ENCODE measurements at places on chromosomes 11 and 22.

- peak; percentile 24 for DNase-seq
Observed at GRCh38 chr11:133078591-133079404, 453.5 kb downstream of the OPCML start.

- DNase-seq: no peak
Observed at GRCh38 chr11:64644647-64645275, 53.7 kb downstream of the SLC22A12 start.

DNA sequence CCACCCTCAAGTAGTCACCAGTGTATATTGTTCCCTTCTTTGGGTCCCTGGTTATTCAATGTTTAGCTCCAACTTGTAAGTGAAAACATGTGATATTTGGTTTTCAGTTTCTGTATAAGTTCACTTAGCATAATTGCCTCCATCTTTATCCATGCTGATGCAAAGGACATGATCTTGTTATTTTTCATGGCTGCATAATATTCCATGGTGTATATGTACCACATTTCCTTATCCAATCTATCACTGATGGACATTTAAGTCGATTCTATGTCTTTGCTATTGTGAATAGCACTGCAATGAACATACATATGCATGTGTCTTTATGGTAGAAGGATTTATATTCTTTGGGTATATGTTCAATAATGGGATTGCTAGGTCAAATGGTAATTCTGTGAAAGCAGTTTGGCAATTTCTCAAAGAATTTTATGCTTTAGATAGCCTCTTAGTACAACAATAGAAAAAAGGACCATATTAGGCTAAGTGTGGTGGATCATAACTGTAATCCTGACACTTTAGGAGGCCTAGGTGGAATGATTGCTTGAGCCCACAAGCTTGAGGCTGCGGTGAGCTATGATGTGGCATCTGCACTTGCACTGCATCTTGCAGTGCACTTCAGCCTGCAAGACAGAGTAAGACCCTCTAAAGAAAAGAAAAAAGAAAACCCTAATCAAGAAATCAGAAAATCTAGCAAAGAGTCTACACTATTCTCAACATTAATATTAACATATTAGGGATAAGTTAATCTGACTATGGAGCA, 468.5 kb upstream of the FAT3 start:
- DNase-seq: no peak

GRCh38 chr11:123166071-123166559, 28.9 kb downstream of the CLMP start:
- no peak for DNase-seq

DNA sequence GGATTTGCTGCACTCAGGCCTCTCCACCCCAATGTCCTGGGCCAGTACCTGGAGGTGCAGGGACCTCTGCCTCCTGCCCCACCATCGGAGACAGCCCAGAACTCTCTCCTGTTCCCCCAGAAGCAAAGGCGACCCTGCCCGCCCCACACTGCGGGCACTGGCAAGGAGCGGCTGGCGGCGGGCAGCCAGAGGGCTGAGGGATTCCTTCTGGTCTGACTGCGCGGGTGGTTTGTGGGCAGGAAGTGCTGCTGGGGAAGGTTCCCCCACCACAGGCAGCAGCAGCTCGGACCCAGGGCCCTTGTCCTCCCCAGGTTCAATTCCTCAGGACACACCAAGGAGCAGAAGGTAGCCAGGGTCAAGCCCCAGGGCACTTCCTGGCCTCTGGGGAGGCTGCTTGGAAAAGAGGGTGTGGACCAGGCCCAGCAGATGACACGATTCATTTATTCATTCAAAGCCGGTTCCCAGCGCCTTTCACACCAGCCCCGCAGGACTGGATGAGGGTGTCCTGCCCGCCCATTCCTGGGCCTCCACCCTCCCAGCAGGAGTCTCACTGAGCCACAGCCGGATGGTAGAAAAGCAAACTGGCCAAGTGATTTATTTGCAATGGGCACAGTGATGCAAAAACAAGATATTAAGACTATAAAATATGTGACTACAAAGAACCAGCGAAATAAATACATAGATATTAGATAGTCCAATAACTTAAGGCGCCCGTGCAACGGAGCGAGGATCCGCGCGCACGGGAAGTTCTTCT, 1.2 kb downstream of the PHLDA2 start:
- no peak for DNase-seq

DNA sequence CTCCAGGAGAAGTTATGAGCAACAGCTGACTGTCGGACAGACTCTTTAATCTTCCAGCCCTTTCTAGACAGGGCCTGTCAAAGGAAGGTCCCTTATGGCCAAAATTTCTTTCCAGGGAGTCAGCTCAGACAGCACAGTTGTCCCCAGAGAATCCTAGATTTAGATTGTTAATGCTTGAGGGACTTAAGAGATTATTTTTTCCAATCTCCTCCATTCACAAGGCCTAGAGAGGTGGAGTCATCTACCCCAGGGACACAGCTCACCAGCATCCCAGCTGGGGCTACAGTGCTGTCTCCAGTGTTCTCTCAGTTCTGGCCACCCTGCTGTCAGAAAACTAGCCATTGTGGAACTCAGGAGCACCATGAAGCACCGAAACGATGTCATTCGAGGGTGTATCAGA, 7.8 kb downstream of the DSCAML1 start:
- DNase-seq: no peak

GRCh38 chr11:119192111-119192510, 6.8 kb downstream of the NHERF4 start:
- DNase-seq: no peak

- no peak for DNase-seq
Observed at GRCh38 chr22:38172832-38173640, 8.6 kb downstream of the PLA2G6 start.

GRCh38 chr11:113847580-113847979, 27.8 kb downstream of the USP28 start:
- DNase-seq: no peak

- no peak for DNase-seq
Observed at GRCh38 chr11:65915821-65916251, 3.0 kb downstream of the C11orf68 start.

GRCh38 chr11:102111011-102111786, 952 bp downstream of the YAP1 start:
- DNase-seq: no peak

GRCh38 chr22:45192701-45193187, 29.0 kb downstream of the NUP50 start:
- DNase-seq: no peak

DNA sequence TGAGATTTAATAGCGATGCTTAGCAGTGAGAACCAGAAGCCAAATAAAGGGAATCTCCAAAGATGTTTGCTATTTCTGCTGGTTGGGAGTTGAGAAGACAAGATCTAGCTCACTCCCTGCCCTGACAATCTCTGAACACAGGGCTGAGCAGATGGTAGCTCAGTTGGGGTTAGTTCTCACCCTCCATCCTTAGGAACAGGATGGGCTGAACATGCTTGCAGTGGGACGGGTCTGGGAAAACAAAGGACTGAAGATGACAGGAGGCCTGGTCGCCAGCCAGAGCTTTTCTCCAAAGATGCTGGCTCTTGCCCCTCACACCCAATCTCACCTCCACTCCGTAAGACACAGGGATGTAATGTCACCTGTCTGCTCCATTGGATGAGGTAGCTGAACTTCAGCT, 72.7 kb downstream of the SC5D start:
- DNase-seq: no peak

GRCh38 chr22:20779818-20780158, 5.9 kb downstream of the SERPIND1 start:
- DNase-seq: no peak

- DNase-seq: no peak
Observed at GRCh38 chr11:69319255-69320106, 25.5 kb downstream of the MYEOV start.

DNA sequence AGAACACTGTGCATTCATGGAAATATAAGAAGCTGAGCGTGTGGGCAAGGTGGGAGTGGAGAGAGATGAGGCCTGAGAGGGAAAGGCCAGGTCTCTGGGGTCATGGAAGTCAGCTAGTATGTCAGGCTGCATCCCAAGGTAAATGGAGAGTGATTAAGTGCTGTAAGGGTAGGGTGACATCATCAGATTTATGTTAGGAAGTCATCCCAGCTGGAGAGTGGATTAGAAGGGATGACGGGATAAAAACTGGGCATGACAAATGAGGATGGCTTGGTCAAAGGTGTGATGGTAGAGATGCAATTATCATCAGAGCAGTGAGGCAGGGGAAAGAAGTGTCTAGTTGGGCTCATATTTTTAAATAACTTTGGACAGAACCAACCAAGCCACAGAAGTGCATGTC, 3.5 kb upstream of the ENDOD1 start:
- DNase-seq: no peak

GRCh38 chr11:128804481-128804880, 62.6 kb downstream of the KCNJ1 start:
- DNase-seq: no peak

GRCh38 chr11:76701294-76702040, 30.9 kb upstream of the LRRC32 start:
- DNase-seq: no peak

Data from GM19239 (cell line).